Activated gamma-delta T cell treated with Interleukin-2 at 50 U/mL for 16 hours (primary cell): ENCODE measurements at places on chromosomes 16 and 17.

DNA sequence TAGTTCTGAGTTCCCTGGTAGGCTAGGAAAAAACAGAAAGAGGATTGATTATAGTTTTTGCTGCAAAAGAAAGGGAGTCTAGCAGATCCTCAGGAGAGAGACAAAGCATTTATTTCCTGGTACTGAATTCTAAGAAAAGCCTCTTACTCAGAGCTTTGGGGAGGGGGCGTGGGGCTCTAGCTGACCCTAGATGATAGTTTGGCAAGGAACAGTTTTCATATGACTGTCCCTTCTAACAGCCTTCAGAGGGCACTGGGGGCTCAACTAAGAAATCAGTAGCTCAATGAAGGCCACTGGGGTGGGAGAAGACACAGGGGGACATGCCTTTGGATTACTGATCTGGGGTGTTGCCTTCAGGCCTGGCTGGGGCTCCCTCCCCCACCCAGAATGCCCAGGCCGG lies 4.0 kb downstream of the CA7 start:
- no peak for DNase-seq

DNA sequence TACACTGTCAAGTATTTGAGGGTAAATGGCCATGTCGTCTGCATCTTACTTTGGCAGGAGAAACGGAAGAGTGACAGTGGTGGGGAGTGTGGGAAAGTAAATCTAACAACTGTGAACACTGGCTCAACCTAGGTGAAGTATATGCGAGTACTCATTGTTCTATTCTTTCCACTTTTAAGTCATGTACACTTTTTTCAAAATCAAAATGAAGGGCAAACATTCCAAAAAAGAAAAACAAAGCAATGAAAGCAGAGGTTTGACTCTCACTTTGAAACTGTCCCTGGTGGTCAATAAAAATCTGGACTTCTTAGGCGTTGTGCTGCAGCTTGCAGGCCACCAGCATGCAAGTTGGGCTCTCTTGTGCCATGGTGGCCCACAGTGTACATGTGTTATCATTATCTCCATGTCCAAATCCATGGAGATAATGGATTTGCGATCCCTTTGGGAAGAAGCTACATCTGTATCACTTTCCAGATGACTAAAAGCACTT lies 32.7 kb downstream of the STAT5B start:
- DNase-seq: no peak

GRCh38 chr17:16488186-16488967 lies 3.6 kb downstream of the LRRC75A start:
- DNase-seq: no peak

- no peak for DNase-seq
These were observed 174.6 kb downstream of the CDH13 start for GRCh38 chr16:82801361-82801760.

- no peak for DNase-seq
These were observed 6.7 kb upstream of the NLRC5 start for GRCh38 chr16:56982695-56983094.

GRCh38 chr16:69925311-69925710 lies 25.8 kb upstream of the CLEC18A start:
- no peak for DNase-seq

DNA sequence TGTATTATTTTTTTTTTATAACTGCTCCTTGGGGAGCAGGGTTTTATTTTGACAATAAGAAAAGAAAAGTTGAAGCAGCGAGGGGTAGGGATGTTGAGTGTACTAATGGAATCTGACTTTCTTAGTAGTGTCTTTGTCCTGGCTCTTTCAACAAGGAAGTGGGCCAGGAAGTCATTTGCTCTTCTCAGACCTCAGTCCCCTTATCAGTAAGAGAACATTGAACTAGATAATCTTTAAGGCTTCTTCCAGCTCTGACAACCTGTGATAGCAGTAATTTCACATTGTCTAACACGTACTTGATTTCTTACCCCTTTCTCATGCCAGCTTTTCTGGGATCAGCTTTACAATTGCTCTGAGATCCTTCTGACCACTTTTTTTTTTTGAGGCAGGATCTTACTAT lies 8.3 kb downstream of the LIG3 start:
- no peak for DNase-seq

DNA sequence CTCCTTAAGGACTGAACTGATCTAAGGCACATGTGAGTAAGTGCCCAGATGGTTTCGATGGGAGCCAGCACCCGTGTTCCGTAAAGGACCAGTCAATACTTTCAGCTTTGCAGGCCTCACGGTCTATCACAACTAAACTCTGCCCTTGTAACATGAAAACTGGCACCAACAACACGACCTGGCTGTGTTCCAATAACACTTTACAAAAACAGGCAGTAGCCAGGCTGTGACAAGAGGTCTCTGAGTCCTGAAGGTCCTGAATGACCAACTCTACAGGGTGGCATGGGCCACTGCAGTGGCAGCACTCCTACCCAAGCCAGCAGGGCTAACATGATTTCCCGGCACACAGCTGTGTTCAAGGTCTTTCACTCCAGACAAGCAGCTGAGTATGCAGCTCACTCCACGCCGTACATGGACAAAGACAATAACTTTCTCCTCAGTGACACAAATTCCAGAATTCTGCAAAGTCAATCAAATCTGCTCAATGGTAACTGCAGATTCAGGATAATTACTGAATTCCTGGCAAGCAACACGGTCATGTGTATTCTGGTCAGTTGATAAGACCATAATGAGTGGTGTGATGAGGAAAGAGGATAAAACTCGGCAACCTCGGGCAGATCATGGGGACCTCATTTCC lies 15.3 kb downstream of the NPLOC4 start:
- no peak for DNase-seq

DNA sequence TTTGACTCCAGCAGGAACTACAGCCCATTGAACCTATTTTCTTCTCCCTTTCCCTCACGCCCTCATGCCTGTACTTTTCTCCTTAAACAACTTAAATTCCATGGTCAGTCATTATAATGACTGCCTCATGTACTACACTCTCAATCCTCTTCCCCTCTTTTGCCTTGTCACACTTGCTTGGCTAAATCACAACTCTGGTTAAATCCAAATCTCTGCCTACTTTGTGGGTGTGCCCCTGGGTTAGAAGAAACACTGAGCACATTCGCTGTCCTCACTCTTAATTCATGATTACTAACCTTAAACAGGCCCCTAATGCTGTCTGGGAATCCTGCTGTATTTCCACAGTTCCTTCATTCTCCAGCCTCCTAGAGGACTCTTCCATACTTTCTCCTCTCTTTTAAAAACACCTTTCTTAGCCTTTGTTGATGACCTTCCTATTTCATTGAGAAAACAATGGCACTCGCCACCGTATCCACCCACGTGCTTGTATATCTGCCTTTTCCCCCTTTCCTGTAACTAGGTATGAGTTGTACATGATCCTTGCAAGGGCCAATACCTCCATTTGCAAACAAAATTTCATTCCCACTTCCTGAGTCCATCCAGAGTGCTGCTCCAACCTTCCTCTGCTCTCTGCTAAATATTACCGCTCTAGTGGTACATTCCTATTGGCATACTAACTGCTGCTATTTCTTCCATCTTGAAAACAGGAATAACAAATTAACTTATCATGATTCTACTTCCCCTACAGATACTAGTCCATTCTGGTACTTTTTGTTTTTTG lies 28.9 kb downstream of the ZNRF1 start:
- no peak for DNase-seq

- DNase-seq: no peak
These were observed 414.6 kb upstream of the GOT2 start for GRCh38 chr16:59148769-59149155.

DNA sequence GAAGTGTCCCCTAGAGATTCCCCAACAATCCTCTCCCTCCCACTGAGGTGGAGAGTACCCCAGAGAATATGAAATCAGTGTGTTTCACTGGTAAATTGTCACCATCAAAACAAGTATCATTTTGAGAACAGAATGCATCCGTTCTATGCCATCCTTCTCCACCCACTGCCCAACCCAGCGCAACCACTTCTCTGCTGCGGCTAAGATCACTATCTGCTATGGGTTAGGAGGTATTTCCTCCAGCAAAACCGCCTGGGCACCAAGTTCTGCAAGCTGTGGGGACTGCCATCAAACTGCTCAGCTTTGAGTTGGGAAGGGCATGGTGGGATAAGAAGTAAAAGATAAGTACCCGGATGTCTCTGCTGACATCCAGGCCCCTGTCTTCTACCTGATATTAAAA lies 24.4 kb downstream of the CNTNAP1 start:
- DNase-seq: peak; percentile 23

DNA sequence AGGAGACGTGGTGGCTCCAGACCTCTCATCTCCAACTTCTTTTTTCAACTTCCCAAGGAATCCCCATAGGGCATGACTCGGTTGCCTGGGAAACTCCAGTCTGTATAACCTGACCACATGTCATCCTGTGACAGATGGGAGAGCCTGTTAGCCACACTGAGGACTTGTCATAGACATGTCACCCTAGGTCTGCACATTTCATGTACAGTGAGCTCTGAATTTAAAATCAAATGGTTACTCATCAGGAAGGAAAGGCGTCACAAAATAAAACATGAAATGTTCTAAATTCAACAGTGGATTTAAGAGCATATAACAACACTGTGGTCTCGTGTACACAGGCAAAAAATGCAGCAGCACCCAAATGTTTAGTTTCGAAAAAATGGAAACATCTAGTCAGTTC lies 22.2 kb upstream of the ADAMTS18 start:
- no peak for DNase-seq

GRCh38 chr16:75114179-75114945 lies 2.2 kb downstream of the LDHD start:
- DNase-seq: no peak

GRCh38 chr17:56694825-56695224 lies 101.3 kb downstream of the NOG start:
- DNase-seq: no peak

DNA sequence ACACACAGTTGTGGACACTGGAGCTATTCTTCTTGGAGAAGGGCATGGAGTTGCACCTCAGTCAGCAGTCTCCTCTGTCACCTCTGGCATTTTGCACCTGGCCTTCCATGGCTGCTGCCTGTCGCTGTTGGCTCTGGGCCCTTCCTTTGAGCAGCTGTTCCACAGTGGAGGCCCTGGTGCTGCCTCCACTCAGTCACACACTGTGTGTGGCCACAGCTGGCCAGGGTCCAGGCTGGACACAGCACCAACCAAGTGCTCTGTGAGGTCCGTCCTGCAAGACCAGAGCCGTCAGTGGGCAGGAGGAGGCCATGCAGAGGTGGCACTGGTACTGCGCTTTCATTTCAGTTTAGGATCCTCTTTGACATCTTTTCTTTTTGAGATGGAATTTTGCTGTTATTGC lies 21.6 kb upstream of the MED9 start:
- DNase-seq: no peak

GRCh38 chr16:77986011-77986740 lies 36.2 kb upstream of the CLEC3A start:
- DNase-seq: no peak

DNA sequence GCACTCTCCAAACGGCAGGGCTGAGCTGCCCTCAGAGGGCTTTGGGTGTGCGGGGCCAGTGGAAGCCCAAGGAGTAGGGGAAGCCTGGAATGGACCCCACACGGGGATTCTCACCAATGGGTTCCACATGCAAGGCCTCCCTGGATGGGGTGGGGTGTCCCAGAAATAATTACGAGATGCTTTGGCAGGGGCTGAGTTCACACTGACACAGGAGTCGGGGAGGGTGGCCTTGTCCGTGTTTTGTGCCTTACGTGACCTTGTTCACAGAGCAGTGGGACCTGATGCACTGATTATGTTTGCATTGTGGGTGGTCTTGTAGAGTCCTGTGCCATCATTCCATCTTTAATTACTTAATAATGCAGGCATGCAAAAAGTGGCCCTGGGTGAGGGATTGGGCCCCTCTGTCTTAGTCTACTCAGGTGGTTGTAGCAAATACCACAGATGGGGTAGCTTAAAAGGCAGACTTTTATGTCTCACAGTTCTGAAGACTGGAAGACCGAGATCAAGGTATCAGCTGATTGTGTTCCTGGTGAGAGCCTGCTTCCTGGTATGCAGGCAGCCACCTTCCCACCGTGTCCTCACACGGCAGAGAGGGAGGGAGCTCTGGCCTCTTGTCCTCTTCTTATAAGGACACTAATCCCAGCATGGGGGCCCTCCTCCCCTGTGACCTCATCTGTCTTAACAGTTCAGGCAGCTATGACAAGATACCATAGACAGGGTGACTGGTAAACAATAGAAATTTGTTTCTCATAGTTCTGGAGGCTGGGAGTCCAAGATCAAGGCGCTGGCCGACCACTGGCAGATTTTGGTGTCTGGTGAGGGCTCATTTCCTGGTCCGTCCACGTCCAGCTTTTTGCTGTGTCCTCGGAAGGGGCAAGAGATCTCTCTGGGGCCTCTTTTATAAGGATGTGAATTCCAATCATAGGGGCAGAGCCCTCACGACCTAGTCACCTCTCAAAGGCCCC lies 239.4 kb downstream of the IRF8 start:
- DNase-seq: no peak

DNA sequence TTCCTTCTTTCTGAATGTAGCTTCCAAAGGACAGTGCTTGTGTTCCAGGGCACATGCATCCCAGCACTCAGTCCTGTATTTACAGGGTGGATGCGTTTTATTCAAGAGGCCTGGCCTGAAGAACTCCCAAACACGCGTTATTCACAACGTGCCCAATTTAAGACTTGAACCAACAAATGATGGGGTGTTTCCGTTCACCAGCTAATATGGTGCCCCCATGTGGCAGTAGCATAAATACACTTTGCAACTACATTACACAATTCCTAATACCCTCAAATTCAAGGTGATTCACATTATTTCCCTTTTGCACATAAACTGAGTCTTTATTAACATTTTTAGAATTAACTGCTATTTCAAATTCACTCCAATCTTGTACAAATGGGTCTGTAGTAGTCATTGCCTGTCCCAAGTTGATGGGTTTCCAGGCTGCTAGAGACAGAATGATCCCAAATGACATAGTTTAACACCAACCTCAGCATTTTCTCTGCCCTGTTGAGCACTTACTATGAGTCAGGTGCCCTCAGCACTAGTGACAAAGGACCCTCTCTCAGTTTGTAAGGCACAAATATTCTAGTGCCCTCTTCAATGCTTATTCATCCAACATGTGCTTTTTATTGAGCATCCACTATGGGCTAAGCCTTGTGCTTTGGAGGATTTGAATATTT lies 26.9 kb downstream of the HSD17B2 start:
- no peak for DNase-seq

DNA sequence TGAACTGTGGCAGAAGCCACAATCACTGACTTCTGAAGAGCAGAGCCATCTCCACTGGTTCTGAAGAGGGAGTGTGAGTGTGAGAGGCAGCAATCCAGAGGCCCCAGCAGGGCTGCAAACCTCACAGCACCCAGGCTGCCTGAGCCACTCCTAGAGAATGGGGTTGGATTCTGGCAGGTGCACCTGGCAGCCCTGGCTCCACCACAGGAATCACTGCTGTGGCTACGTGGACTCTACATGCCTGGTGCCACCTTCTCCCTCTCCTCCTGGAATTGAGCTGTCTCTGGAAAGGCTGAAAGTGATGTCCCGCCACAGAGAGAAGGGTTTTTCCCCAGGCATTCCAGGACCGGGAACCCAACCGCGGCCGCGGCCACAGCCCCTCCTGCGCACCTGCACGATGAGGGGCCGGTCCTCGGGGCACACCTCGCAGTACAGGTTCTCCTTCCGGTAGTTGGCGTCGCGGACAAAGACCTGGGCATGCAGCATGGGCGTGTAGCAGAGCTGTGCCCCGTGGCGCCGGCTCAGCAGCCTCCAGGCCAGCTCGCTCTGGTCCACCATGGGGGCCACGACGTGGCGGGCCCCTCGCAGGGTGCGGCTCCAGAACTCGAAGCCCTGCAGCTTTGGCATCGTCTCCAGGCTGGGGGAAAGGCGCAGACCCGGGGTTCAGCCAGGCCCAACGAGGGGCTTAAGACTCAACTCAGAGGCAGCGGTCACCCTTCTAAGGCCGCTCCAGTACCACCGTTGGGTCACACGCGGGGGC lies 991 bp downstream of the DUS1L start:
- DNase-seq: no peak

GRCh38 chr17:76327696-76328095 lies 19.6 kb upstream of the QRICH2 start:
- no peak for DNase-seq
